ENCODE measurements at places on chromosomes 5 and 9. TPM values are rescaled to one million over a fixed set of nuclear protein-coding genes. Genes with fewer than 3 reads are reported as not detected.

KIF24 gene
- 13.6 TPM for total RNA-seq

PRRT1B gene
- not detected for total RNA-seq

HRH2 gene
- 6.8 TPM for total RNA-seq

PCDHGA10 gene
- total RNA-seq, result not detected

DNA sequence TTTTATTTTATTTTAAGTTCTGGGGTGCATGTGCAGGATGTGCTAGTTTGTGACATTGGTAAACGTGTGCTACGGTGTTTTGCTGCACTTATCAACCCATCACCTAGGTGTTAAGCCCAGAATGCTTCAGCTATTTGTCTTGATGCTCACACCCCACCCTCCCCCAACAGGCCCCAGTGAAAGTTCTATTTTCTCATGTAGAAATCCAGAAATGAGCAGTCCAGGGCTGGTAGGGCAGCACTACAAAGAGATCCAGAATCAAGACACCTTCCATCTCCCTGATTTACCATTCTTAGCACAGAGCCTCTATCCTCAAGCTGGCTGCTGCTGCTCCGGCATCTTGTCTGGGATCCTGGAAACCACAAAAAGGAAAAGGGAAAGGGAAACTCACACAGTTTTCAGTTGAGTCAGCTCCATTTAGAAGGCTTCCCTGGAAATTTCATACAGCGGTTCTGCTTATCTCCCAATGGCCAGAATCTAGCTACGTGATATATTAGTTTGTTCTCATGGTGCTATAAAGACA lies 85.4 kb upstream of the SMARCA2 start:
- H3K4me3 ChIP-seq, result no peak overlapping the region
- H3K27ac ChIP-seq, result no peak overlapping the region
- no peaks in the 10 kb centered on the region for H3K36me3 ChIP-seq

GRCh38 chr5:94702729-94703128 lies 84.3 kb downstream of the SLF1 start:
- no peak for DNase-seq
- peaks cover 15% of the 10 kb centered on the region for H3K36me3 ChIP-seq
- H3K4me3 ChIP-seq, result no peak overlapping the region
- H3K27ac ChIP-seq, result peak overlapping the region; percentile 41

GRCh38 chr5:118486647-118487225 lies 501.6 kb downstream of the DTWD2 start:
- H3K4me1 ChIP-seq, result no peaks in the 10 kb centered on the region
- no peak for DNase-seq
- no peak overlapping the region for H3K27ac ChIP-seq
- no peak overlapping the region for H3K4me3 ChIP-seq

DNA sequence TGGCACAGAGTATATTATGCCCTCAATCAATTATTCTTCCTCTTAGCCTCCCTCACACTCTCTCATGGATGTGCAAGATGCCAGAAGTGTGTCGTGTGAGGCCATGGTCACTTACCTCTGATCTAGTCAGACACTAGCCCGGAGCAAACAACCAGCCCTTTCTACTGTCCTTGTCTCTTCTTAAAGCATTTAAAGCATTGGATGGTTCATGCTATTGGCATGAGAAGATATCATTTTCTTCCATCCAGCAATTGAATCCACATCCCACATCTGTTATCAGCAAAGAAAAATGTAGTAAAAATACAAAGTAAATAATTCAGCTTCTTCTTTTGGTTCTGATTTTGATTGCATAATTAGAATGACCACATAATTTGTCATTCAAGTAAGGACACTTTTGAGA lies 267.2 kb upstream of the ACO1 start:
- no peaks in the 10 kb centered on the region for H3K36me3 ChIP-seq
- no peak for DNase-seq
- H3K27me3 ChIP-seq, result no peaks in the 10 kb centered on the region
- no peaks in the 10 kb centered on the region for H3K4me1 ChIP-seq

DNA sequence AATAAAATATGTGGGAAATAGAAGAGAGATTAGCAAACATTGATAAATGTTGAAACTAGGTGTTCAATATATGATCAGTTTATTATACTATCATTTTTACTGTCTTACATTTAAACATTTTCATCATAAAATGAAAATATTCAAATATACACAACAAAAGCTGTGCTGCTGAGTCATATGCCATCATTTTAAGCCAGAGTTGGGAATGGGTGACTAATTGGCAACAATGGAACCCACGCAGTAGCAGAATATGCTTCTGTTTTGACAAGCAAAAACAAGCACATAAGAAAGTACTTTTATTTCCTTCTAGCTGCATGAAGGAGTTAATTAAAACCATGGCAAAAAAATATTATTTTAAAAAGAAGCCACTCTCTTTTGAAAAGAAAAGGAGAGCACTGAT lies 340.0 kb upstream of the EDIL3 start:
- no peaks in the 10 kb centered on the region for H3K36me3 ChIP-seq
- no peak overlapping the region for H3K4me3 ChIP-seq
- H3K4me1 ChIP-seq, result no peaks in the 10 kb centered on the region
- DNase-seq, result no peak

GRCh38 chr5:151740336-151740942 lies 18.0 kb downstream of the ATOX1 start:
- H3K27me3 ChIP-seq, result no peaks in the 10 kb centered on the region
- H3K4me3 ChIP-seq, result no peak overlapping the region
- peaks cover 15% of the 10 kb centered on the region for H3K36me3 ChIP-seq
- H3K27ac ChIP-seq, result no peak overlapping the region

DNA sequence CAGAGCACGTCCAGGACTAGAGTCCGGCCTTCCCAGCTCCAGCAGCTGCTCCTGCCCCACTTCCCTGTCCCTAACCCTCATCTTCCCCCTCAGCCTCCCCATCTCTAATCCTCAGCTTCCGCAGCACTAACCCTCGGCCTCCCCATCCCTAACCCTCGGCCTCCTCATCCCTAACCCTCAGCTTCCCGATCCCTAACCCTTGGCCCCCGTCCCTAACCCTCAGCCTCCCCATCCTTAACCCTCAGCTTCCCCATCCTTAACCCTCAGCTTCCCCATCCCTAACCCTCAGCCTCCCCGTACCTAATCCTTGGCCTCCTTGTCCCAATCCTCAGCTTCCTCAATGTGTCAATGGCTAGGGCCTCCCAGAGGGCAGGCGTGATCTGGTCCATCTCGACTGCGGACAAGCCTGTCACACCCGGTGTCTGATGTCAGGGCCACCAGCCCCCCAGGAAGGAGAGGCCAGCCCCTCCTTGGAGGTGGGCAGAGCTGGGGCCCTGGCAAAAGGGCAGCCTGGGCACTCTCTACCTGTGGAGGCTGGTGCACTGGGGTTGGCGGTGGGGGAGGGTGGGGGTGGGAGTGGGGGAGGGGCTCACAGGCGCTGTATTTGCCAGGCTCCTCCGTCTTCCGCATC lies 1.4 kb downstream of the OBP2B start:
- no peak overlapping the region for H3K27ac ChIP-seq
- DNase-seq, result no peak
- no peaks in the 10 kb centered on the region for H3K4me1 ChIP-seq
- H3K27me3 ChIP-seq, result peaks cover 10% of the 10 kb centered on the region
- H3K36me3 ChIP-seq, result no peaks in the 10 kb centered on the region

DNA sequence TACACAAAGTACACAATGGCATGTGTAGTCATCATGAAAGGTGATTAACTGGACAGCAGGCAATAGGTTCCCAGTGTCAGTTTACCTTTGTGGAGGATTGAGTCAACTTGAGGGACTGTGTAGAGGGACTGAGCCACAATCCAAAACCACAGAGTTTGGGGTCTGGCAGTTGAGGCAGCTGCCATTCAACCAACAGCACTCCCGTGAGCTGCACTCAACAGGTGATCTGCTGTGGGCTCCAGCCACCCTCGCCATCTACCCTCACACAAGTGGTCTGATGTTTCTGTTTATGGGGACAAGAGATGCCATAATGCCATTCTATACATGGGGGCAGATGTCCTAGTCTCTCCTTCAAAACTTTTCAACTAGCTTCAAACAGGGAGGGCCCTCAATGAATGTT lies 2.9 kb upstream of the DELE1 start:
- H3K27ac ChIP-seq, result no peak overlapping the region
- no peak overlapping the region for H3K4me3 ChIP-seq
- peaks cover 9% of the 10 kb centered on the region for H3K36me3 ChIP-seq
- H3K27me3 ChIP-seq, result peaks cover 14% of the 10 kb centered on the region
- peaks cover 19% of the 10 kb centered on the region for H3K4me1 ChIP-seq
- no peak for DNase-seq

Data from activated CD8-positive, alpha-beta memory T cell treated with anti-CD3 and anti-CD28 coated beads, Interleukin-2, amount 10 ng/mL, durations not matched to agents 7 days and 5 days (primary cell).